ENCODE measurements at places on chromosomes 1 and 21. TPM values are rescaled to one million over a fixed set of nuclear protein-coding genes. Genes with fewer than 3 reads are reported as not detected.
A peak's percentile ranks its signal among the peaks of the same experiment; 100 is the strongest.

Gene CFAP74
- total RNA-seq: not detected

DNA sequence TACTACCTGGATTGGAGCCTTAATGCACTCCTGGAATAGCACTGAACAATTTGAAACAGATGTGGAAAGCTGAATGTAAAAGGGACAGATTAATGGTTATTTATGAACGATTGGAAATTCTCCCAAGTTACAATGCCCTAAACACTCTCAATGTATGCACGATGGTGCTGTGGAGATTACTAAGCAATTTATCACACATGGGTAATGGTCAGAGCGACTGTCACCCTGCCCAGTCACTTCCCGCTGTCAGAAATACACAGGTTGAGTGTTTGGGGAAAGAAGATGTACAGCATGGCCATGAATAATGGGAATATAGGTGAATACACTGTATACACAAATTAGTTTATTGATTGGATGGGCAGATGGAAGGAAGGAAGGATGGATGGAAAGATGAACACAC is 342.4 kb downstream of the VAV3 start:
- no peaks in the 10 kb centered on the region for H3K27me3 ChIP-seq
- no peak overlapping the region for H3K4me3 ChIP-seq
- H3K4me1 ChIP-seq: peaks cover 41% of the 10 kb centered on the region
- H3K27ac ChIP-seq: no peak overlapping the region
- DNase-seq: no peak

GRCh38 chr1:94926126-94926914 is 590 bp downstream of the CNN3 start:
- DNase-seq: no peak
- no peaks in the 10 kb centered on the region for H3K27me3 ChIP-seq
- H3K4me3 ChIP-seq: peak overlapping the region; percentile 62
- H3K4me1 ChIP-seq: peaks cover 74% of the 10 kb centered on the region
- H3K36me3 ChIP-seq: no peaks in the 10 kb centered on the region
- H3K27ac ChIP-seq: peak overlapping the region; percentile 97

Gene FAM151A
- not detected for total RNA-seq

- no peaks in the 10 kb centered on the region for H3K27me3 ChIP-seq
- no peaks in the 10 kb centered on the region for H3K4me1 ChIP-seq
- no peak overlapping the region for H3K27ac ChIP-seq
- no peak for DNase-seq
- no peak overlapping the region for H3K4me3 ChIP-seq
- no peaks in the 10 kb centered on the region for H3K36me3 ChIP-seq
Measured at GRCh38 chr1:227127891-227128290, 187.8 kb downstream of the COQ8A start.

Gene HSD3B2
- 10.1 TPM for total RNA-seq

DNA sequence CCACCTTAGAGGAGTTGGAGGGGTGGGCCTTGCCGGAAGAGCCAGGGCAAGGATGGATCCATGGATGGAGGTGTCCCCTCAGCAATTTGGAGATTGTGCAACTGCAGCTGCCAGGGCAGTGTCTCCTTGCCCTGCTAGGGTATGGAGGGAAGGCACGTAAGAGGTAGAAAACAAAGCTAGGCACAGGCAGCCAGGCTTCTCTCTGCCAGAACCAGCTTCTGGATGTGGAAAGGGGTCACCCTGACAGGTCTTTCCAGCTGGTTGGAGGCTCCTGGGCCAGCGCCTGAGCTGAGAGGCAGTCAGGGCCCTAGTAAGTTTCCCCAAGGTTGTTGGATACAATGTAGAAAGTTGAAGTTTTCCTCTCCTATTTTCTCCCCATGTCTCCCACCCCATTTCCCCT is 15.2 kb upstream of the SLC25A34 start:
- no peak overlapping the region for H3K4me3 ChIP-seq
- no peaks in the 10 kb centered on the region for H3K4me1 ChIP-seq
- H3K27me3 ChIP-seq: no peaks in the 10 kb centered on the region
- no peak for DNase-seq
- peaks cover 81% of the 10 kb centered on the region for H3K36me3 ChIP-seq
- no peak overlapping the region for H3K27ac ChIP-seq

- no peak overlapping the region for H3K27ac ChIP-seq
- H3K4me1 ChIP-seq: peaks cover 13% of the 10 kb centered on the region
- DNase-seq: no peak
- no peaks in the 10 kb centered on the region for H3K27me3 ChIP-seq
Measured at GRCh38 chr1:165387961-165388360, 31.4 kb upstream of the LMX1A start.

- H3K36me3 ChIP-seq: no peaks in the 10 kb centered on the region
- no peak overlapping the region for H3K27ac ChIP-seq
- DNase-seq: no peak
- no peaks in the 10 kb centered on the region for H3K4me1 ChIP-seq
- H3K4me3 ChIP-seq: no peak overlapping the region
- no peaks in the 10 kb centered on the region for H3K27me3 ChIP-seq
Measured at GRCh38 chr1:223802032-223802431, 43.7 kb downstream of the TP53BP2 start.

DNA sequence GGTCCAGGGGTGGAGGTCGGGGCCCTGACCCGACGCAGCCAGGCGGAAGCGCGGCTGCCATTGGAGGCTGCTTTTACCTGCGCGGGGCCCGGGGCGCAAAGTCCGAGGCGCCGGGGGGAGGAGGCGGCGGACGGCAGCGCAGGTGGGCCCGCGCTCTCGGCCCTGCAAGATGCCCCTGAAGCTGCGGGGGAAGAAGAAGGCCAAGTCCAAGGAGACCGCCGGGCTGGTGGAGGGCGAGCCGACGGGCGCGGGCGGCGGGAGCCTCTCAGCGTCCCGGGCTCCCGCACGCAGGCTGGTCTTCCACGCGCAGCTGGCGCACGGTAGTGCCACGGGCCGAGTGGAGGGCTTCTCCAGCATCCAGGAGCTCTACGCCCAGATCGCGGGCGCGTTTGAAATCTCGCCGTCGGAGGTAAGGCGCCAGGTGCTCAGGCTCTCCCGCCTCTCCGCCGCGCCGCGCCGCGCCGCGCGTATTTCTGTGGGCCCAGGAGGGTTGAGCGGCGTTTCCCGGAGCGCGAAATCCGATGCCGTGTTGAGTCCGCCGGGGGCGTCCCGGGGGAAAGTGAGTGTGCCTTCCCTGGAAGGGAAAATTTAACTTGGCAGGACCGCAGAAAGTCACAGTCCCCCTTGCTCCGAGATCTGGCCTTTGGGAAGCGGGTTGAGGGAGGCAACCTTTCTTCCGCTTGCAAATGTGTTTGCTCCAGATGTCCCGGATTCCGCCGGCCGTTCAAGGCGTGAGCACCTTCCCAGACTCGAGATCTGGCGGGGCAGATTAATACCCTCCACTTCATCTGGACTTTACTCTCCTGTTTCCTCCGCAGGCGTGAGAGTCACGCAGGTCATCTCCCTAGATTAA is at the start of gene GIPC2:
GIPC2 (plus strand) TSS at position 41 of the 853 bp plus-strand sequence; CDS start at position 170, 129 bp downstream.
- no peaks in the 10 kb centered on the region for H3K36me3 ChIP-seq
- H3K27me3 ChIP-seq: no peaks in the 10 kb centered on the region
- peak within 1 kb of the TSS; percentile 51 for H3K4me3 ChIP-seq

Gene CLEC20A
- total RNA-seq: not detected

GRCh38 chr21:32015461-32016139 is 142.8 kb downstream of the HUNK start:
- peaks cover under 1% of the 10 kb centered on the region for H3K4me1 ChIP-seq
- no peaks in the 10 kb centered on the region for H3K36me3 ChIP-seq
- DNase-seq: no peak
- H3K27ac ChIP-seq: no peak overlapping the region
- H3K4me3 ChIP-seq: no peak overlapping the region

- H3K4me1 ChIP-seq: peaks cover 17% of the 10 kb centered on the region
- no peaks in the 10 kb centered on the region for H3K36me3 ChIP-seq
- H3K4me3 ChIP-seq: no peak overlapping the region
- no peaks in the 10 kb centered on the region for H3K27me3 ChIP-seq
Measured at GRCh38 chr1:95953015-95953414, 719.0 kb downstream of the RWDD3 start.

Gene PGBD5
- total RNA-seq: 0.98 TPM

Measured in vagina (tissue), 2 donors.